ENCODE measurements at places on chromosomes 12 and 14.

DNA sequence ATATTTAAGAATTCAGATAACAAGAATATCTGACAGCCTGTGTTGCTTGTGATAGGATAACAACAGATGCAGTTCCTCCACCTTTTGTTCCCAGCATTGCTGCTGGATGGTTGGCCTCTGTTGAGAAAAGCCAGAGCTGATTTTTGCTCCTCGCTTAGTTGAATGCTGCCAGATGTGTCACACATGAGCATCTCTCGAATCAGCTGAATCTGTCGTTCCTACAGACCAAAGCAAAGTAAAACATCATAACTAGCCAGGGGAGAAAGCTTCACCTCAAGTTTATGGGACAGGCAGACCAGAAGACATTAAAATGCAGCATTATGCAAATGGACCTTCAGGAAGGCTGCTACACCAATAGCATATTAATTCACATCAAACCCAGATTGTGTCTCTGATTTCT, 20.1 kb downstream of the RACGAP1 start:
- DNase-seq = no peak

DNA sequence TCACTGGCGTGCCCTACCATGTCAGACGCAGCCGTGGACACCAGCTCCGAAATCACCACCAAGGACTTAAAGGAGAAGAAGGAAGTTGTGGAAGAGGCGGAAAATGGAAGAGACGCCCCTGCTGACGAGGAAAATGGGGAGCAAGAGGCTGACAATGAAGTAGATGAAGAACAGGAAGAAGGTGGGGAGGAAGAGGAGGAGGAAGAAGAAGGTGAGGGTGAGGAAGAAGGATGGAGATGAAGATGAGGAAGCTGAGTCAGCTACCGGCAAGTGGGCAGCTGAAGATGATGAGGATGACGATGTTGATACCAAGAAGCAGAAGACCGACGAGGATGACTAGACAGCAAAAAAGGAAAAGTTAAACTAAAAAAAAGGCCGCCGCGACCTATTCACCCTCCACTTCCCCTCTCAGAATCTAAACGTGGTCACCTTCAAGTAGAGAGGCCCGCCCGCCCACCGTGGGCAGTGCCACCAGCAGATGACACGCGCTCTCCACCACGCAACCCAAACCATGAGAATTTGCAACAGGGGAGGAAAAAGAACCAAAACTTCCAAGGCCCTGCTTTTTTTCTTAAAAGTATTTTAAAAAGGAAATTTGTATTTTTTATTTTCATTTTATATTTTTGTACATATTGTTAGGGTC, 13.2 kb downstream of the TRIP11 start:
- DNase-seq = peak; percentile 32

DNA sequence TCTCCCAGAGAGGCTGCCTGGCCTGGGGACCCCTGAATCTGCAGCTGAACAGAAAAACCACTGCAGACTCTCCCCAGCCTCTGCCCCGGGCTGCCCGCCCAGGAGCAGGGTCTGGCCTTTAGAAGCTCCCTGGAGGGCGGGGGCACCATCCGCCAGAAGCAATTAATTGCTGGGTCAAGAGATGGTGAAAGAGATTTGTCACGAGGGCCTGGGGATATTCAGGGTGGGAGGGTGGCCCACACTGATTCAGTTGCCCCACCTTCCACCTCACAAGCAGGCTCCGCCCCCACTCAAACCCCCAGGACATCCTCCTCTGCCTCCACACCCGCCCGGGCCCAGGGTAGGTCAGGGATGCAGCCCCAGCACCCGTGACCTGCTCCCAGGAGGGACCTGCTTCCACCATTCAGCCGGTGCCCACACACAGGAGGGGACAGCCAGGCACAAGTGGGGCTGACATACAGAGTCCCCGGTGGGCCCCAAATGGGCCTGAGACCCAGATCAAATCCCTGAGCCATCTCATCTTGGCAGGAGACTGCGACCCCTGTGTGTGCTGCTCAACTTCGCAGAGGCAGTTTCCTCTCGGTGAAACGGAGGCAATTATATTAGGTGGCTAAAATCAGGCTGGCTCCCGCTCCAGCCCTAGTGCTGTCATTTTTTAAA, 23.0 kb downstream of the NCOR2 start:
- DNase-seq = no peak

DNA sequence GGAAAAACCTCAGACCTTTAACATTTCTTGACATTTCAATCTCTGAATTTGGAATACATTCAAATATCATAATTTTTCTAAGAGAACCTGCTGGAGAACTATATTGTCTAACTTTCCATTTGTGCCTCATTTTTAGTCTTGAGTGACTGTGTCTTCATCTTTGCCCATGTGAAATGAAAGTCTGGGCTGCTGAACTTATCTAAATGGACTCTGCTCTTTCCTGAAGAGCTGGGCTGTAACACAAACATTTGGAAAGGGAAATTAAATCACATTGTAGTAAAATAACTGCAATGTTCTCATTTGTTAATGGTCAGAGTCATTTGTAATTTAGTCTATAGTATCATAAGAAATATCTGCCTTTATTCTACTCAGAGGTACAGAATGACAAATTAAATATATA, 373.1 kb downstream of the LRIG3 start:
- DNase-seq = no peak

GRCh38 chr14:27228053-27228452, 630.2 kb upstream of the NOVA1 start:
- DNase-seq = no peak

- DNase-seq = no peak
Measured at GRCh38 chr12:53344487-53344823, 8.3 kb upstream of the SP7 start.

DNA sequence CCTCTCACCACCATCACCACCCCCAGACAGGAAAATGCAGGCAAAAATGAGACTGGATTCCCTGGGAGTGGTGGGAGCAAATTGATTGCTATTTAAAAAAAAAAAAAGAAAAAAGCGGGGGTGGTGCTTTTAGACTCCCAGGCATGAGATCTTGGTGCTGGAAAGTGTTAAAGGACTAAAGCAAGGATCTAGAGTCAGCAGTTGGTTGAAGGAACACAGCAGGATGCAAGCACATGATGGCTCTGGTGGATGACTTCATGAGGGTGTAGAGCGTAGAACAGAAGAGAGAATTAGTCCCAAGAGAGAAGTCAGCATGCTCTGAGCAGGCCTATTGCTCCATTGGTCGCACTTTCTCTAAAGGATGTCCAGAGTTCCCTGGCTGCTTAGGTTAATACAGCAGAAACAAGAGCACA, 183.8 kb upstream of the HMGA2 start:
- no peak for DNase-seq

DNA sequence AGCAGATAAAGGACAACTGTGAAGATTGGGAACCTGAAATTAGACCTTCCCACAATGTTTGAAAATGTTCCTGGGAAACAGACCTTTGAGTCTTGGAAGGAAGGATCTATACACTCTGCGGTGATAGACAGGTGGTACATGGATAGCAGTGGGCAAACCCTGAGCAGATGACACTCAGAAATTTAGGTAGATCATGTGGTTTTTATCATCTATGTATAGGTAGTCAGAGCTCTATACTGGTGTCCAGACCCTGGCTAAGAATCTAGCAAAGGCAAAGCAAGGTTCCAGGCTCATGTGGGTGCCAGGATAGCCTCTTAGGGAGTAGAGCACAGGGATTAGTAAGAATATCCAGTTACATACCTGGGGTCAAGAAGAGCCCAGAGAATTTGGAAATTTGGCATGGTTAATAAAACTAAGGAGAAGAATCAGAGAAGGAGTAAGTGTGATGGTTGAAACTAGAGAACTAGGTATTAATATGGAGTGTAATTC, 331.2 kb upstream of the FBXO33 start:
- no peak for DNase-seq

DNA sequence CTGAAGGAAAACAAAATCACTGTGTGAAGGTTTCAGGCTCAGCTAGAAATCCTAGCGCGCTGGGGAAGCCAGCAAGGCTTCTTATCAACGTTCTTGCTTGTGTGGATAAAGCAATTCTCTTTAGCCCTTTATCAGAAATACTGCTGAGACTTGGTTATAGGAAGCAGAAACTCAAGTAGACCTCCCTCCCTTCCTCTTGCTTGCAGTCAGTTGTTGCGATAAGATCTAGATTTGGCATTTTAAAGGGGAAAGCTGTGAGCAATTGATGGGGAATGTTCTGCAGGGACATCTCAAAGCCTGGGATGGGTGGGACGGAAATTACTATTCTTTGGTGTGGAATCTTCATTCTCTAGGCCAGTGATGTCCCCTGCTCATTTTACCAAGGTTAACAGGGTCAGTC, 76.4 kb upstream of the ANO4 start:
- DNase-seq = no peak

- DNase-seq = no peak
Measured at GRCh38 chr14:32738206-32738871, 200.3 kb upstream of the NPAS3 start.

DNA sequence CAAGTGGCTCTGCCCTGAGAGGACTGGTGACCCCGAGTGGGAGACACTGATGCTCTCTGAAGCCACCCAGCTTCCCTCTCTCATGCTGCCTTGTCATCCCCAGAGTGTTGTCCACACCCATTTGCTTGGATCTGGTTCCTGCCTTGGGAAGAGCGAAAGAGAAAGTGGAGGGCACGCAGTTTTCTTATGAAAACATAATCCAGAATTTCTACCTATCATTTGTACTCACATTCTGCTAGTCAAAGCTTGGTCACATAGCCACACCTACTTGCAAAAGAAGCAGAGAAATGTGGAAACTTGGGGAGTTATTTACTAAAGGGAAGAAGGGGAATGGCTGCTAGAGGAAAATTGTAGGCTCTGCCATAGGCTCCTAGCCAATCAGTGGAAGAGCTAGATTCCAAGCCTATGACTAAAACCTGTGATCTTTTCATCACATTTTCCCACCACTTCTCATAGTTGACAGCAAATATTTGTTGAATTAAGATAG, 326.3 kb downstream of the ZFP36L1 start:
- no peak for DNase-seq

DNA sequence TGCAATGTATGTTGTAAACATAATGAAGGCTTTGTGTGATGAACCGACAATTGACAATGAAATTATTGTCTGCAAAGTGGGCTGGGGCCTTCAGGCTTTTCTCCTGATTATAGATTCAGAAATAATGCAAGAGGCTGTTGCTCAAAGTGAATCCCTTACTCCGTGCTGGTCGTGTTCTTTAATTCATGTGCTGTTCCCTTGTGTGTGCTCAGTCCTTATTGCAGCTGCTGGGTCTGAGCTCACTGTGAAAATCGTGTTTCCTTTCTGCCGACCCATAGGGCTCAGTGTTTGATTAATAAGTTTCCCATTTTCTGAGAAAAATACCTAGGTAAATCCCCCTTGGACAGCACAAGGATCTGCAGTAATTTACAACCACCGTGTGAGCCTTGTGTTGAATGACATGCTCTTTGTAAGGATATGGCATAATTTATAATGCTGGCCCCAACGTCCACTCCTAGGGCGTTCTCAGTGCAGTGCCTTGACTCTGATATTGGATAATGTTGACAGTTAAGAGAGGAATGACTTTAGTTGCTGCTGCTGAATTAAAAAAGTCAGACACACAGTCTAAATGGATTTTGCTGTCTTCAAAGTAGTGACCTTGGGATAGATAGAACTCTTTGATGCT, 81.6 kb downstream of the RGS6 start:
- no peak for DNase-seq

GRCh38 chr12:101277443-101277842, 2.5 kb upstream of the UTP20 start:
- no peak for DNase-seq

DNA sequence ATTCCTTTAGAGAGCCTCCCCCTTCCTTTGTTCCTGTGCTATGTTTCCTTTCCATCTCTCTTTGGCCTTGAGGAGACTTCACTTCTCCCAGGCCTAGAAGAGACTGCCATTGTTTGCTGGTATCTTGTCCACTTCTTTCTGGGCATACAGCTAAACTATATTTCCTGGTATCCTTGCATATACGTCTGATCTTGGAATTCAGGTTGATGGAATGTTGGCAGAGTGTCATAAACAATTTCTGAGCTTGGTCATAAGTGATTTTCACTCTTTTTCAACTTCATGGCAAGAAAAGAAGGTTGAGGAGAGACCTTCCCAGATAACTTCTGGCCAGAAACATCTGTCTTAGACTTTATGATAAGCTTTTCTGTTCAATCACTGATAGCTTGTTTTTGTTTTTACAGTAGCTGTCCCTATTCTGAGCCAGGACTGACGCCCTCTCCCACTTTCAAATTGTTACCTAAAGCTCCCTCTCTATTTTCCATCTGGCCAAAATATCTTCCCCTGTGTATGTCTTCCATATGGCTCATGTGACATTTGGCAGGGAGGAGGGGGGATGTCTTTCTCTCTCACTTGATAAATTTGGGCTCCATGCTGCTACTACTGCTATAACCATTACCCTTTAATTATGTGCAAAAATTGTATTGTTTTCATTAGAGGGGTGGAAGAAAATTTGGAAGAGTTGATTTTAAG, 457.0 kb downstream of the ADAMTS20 start:
- no peak for DNase-seq

GRCh38 chr14:75831455-75831854, 150.3 kb downstream of the TGFB3 start:
- peak; percentile 27 for DNase-seq

GRCh38 chr12:109696485-109697269, 16.9 kb upstream of the FAM222A start:
- DNase-seq = no peak

DNA sequence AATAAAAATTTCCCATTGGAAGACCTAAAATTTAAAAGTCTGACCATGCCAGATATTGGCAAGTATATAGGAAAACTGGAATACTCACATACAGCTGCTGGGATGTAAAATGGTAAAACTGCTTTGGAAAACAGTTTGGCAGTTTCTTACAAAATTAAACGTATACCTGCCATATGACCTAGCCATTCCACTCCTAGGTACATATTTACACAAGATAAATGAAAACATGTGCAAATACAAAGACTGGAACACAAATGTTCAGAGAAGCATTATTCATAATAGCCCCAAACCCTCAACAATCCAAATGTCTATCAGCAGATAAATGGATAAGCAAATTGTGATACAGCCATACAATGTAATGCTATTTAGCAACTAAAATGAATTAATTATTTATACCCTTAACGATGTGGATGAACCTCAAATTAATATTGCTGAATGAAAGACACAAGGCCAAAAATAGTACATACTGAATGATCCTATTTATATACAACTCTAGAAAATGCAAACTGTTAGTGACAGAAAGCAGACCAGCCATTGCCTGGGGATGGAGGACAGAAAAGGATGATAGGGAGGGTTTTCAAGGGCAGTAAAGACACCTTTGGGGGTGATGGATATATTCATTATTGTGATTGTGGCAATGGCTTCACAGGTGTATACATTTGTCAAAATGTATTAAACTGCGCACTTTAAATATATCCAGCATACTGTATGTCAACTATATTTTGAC, 21.3 kb upstream of the TCP11L2 start:
- no peak for DNase-seq

Data from activated CD4-positive, alpha-beta T cell treated with anti-CD3 and anti-CD28 coated beads for 48 hours (primary cell).